Right kidney (tissue), 9 donors: ENCODE measurements at places on chromosomes 16 and 17.

DNA sequence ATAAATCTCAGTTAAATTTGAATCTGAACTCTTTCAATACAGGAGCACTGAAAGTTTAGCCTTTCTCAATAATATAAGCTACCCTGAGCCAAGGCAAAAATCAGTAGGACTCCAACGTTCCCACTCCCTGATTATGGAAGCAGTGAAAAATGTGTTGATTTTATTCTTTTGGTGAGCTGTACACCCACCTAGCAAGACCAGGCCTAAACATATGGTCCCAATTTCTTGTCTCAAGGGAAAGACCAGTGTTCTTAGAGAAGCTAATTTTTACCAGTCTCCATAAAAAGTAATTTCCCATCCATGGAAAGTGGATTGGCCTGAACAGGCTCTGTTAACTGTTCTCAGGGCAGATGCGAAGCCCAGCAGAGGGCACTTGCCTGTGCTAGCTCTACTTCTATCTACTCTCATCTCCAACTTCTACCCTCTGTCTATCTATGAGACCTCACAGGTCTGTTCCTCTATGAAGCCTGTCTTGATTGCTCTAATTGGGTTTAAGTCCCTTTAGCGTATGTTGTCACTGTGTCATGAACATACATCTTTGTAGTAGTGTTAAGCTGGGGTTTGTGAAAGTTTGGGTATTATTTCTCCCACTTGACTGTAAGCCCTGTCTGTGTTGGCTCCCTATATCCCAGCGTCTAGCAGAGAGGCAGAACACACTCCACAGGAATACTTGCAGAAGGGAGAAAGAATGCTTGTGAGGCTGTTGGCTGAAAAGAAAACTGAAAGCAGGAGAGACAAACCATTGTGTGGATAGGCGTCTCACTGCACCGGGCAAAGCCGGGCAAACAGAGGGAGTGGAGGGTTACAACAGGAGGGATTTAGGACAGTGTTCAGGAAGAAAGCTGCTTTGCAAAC lies 167.1 kb upstream of the MAF start:
- DNase-seq, result peak; percentile 25

DNA sequence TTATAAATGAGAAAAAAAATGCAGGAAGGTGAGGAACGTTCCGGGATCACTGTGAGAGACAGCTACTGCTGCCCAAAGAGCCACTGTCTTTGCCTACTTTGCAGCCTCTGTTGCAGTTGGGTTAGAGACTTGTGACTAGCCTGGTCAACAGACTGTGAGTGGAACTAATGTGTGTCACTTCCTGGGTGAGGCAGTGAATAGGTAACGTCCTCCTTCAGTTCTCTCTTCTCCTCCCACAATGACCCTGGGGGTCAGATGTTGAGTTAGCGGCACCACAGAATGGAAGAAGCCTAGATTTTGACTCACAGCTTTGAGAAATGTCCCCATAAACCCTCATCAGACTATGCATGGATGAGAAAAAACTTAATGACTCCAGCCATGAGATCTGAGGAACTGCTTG lies 5.2 kb downstream of the C16orf46 start:
- no peak for DNase-seq

- no peak for DNase-seq
Measured at GRCh38 chr17:78599419-78599818, 22.2 kb upstream of the DNAH17 start.

GRCh38 chr16:24568392-24568791 lies 29.0 kb downstream of the RBBP6 start:
- DNase-seq, result no peak

- no peak for DNase-seq
Measured at GRCh38 chr17:37779554-37779953, 34.7 kb upstream of the HNF1B start.

DNA sequence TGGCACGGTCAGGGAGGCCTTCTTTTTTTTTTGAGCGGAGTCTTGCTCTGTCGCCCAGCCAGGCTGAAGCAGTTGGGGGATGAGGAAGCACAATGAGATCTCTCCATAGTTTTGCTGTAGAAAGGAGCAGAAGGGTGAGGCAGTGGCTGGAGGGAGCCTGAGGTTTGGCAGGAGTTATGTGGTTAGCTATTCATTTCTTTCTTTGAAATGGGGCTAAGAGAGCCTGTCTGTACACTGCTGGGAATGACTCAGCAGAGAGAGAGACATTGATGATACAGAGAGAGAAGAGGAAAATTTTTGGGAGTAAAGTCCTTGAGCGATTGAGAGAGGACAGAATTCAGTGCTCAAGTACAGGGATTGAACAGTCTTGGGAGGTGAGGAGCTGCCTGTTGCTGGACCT lies 22.1 kb downstream of the NOS2 start:
- DNase-seq, result no peak

- DNase-seq, result peak; percentile 49
Measured at GRCh38 chr16:3950343-3951193, 70.1 kb upstream of the CREBBP start.

DNA sequence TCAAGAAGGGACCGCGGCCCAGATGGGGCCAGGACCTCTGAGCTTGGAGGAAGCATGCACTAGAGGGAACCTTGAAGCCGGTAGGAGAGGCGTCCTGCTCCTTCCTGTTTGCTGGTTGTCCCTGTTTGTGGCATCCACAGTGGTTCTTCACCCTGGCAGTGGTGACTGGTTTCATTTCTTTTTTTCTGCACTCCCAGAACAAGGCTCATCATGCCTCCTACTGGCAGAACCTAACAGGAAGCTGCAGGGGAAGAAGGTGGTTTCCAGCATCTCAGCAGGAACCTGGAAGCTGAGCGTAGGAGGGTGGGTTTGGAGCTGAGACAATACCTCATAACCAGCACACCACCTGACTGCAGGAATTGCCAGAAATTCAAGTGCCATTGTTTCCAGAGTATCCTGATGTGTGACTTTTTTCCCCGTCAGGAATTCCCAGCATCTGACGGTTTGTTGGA lies 5.8 kb downstream of the TMEM231 start:
- no peak for DNase-seq

DNA sequence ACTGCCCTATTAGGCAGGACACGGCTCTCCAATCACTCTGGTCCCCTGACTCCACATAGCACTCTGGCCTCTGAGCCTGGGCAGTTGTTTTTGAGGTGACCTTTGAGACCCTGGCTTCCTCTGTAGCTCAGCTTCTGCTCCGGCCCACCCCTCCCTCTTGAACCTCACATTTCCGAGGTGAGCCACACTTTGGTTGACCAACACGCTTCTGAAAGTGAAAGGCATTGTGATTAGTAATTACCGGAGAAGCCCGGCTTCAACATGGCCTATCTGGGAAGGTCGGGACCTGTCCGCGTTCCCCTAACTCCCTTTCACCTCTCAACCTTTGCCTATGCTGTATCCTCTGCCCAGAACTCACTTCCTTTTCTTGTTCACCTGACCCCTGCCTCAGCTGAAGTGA lies 10.3 kb upstream of the ITGAX start:
- no peak for DNase-seq

GRCh38 chr17:76678330-76678729 lies 32.4 kb downstream of the MXRA7 start:
- no peak for DNase-seq

DNA sequence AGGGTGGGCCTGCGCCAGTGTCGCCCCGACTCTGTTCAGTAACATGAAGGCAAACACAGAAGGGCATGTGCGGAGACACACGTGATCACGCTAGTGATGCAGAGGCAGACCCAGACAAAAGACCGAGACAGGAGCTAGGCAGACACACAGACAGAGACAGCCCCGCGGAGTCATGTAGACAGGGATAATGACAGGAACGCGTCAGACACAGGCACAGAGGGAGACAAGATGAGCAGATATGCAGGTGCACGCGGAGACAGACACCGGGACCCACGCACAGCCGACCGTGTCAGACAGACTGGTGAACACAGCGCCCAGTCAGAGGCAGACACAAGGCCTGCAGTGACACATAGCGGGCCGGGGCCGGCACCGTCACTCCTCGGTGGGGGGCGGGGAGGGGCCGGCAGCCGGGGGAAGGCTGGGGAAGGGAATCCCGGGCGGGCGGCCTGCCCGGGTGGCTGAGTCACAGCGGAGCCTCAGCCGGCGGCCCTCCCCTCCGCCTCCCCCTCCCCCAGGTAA lies 7.4 kb downstream of the KDM6B start:
- DNase-seq, result peak; percentile 63

DNA sequence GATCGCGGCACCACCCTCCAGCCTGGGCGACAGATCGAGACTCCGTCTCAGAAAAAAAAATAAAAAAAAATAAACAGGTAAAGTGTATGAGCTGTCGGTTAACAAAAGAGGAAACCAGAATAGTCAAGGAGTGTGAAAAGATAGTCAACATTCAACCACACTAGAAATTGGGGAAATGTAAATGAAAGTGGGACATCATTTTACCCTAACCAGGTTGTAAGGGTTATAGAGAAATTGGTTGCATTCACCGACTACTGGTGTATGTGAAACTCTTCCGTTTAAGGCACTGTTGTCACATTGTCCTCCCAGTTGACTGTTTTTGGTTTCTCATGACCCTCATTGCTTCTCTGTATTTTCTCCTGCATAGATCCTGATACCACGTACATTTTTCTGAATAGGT lies 62.8 kb downstream of the RABEP1 start:
- no peak for DNase-seq

GRCh38 chr16:70772493-70772892 lies 28.5 kb downstream of the VAC14 start:
- no peak for DNase-seq

GRCh38 chr17:82023447-82024241 lies 539 bp downstream of the LRRC45 start:
- DNase-seq, result peak; percentile 76

DNA sequence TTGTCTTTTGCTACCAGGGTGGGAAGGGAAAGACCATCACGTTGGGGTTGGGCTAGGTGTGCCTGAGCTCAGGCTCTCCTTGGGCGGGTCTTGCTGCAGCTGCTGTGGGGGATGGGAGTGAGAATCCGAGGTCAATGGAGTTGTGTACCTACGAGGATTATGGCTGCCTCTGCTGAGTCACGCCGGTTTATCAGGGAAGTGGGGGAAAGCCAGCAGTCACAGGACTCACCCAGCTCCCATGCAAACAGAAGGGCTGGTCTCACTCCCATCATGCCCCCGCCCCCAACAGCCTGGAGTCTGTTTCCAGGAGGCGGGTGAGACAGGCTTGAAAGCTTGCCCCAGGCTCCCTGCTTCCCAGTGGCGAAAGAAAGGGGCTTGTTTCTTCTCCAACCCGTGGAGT lies 1259.0 kb upstream of the GOT2 start:
- no peak for DNase-seq
